Esophagus (tissue), 2 donors: ENCODE measurements at places on chromosomes 3 and 15. TPM values are rescaled to one million over a fixed set of nuclear protein-coding genes. Genes with fewer than 3 reads are reported as not detected.

Gene MITF
- polyA plus RNA-seq: 3.3 TPM

Gene CEP63
- polyA plus RNA-seq: 11.7 TPM

Gene BFSP2
- not detected for polyA plus RNA-seq

Gene INSYN1
- 12.8 TPM for polyA plus RNA-seq

Gene PLSCR5
- polyA plus RNA-seq: not detected
